Omental fat pad (tissue), 4 donors: ENCODE measurements at places on chromosomes 13 and 19.

- no peak for DNase-seq
Observed at GRCh38 chr13:43763143-43763759, 23.5 kb downstream of the ENOX1 start.

- no peak for DNase-seq
Observed at GRCh38 chr13:53642306-53642705, 613.7 kb downstream of the OLFM4 start.

DNA sequence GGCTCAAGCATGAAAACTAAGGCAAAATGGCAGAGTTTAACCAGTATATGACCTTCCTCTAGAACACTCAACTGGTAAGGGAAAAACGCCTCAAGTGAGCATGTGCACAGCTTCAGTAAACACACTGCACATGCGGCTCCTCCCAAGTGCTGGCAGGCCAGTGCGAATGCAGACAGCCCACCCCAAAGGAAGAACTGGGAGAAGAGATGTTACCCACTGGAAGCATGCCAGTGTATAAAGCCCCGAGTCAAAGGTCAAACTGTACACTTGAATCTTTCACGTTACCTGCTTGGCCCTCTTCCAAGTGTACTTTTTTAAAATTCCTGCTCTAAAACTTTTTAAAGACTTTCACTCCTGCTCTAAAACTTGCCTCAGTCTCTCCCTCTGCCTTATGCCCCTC lies 19.2 kb upstream of the RCBTB1 start:
- no peak for DNase-seq

DNA sequence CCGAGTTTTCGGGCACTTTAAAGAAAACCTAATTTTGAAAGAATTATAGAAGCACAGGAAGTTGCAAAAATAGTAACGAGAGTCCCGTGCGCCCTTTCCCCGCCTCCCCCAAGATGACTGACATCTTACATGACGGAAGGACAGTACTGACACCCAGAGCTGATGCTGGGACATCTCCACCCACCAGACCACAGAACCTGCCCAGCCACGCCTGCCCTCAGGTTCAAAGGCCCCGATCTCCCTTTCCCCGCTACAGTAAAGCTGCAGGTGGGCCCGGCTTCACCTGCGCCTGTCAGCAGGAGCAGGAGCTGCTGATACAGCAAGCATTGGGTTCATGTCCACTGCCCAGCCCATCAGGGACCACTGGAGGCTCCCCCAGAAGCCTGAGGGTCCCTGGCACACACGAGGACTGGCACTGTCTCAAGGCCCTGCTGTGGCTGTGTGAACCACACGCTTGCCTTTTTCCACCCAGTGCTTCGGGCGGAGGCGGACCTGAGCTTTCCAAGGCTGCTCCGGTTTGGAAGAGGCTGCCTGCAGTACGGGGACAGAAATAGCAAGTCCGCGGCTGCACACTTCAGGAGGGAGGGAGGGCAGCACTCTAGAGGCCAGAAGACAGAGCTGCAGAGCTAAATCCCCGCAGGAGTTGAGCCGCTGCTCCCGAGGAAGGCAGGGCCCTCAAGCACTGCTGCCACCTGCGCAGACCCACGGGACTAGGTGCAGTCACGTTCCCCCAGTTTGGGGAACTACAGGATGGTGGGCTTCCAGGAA lies 8.7 kb downstream of the MAP2K2 start:
- no peak for DNase-seq

DNA sequence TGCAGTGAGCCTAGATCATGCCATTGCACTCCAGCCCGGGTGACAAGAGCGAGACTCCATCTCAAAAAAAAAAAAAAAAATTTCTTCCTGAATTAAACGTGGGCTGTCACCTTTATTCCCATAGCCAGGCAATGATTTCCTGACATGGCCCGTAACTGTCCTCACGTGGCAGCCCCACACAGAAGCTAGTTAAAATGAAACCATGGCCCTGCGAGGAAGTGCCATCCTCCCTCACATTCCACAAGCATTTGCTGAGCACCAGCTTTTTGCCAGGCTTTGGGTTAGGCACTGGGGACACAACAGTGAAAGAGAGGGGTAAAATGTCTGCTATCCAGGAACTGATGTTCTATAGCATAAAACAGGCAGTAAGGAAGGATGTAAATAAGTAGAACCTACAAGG lies 13.2 kb upstream of the FBXO27 start:
- DNase-seq, result no peak

GRCh38 chr13:46192412-46192811 lies 10.4 kb upstream of the LCP1 start:
- no peak for DNase-seq

- no peak for DNase-seq
Observed at GRCh38 chr19:57841122-57841763, 8.4 kb upstream of the ZNF587 start.

GRCh38 chr13:46961719-46962118 lies 64.9 kb upstream of the HTR2A start:
- DNase-seq, result no peak

DNA sequence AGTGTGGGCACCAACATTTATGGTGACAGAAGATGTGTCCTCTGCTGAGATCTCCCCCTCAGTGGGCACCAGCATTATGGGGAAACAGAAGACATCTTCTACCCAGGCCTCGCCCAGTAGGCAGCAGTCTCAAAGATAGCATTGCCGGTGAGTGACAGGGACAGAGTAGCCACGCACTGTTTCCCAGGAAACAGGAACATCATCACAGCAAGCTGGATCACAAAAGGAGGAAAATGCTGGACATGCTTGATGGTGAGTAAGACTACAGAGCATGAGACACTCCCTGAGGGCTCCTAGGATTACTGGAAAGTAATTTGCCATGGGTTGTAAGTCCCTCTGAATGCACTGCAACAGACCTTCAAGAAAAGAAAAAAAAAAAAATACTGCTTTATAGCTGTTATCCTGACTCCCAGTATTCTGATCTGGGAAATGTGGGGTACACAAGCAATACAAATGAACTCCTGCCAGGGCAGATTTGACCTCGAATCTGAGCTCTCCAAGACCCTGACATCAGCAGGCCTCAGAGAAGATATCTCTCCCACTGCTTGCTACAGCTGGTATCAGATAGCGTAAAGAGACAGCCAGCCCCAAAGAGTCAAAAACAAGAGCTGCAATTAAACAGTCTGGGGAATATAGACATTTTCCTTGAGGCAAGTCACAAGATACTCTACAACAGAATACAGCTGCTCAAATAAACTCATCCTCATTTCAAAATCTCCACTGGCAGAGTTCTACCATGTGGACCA lies 180.4 kb downstream of the RBM26 start:
- no peak for DNase-seq

DNA sequence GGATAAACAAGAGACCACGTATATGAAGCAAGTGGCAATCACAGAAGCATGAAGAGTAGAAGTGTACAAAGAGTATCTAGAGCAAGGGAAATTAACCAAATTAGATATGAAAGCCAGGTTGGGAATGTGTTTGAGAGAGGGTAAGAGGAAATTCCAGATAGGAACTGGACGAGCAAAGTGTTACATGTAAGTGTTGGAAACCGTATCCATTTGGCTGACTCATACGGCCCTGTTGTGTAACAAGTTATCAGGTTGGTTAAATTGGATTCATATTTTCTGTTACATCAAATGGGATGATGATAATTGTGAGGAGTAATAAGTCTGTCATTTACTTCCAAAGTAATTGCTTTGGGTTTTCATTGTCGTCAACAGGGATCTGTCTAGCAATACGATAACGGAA lies 46.7 kb downstream of the RXFP2 start:
- no peak for DNase-seq

GRCh38 chr19:7382694-7383093 lies 34.0 kb downstream of the ARHGEF18 start:
- no peak for DNase-seq

DNA sequence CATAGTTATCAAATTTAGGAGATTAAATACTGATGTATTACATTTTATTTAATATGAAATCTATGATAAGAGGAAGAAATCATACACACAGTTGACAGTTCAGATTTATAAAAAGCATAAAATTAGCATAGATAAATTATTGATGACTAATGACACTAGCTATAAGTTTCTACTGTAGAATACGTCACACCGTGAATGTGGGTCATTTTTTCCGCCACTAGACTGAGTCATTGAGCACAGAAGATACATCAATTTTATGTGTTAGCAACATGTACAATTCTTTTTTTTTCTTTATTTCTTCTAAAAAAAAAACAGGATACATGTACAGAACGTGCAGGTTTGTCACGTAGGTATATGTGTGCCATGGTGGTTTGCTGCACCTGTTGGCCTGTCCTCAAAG lies 22.2 kb downstream of the AP2S1 start:
- DNase-seq, result no peak

DNA sequence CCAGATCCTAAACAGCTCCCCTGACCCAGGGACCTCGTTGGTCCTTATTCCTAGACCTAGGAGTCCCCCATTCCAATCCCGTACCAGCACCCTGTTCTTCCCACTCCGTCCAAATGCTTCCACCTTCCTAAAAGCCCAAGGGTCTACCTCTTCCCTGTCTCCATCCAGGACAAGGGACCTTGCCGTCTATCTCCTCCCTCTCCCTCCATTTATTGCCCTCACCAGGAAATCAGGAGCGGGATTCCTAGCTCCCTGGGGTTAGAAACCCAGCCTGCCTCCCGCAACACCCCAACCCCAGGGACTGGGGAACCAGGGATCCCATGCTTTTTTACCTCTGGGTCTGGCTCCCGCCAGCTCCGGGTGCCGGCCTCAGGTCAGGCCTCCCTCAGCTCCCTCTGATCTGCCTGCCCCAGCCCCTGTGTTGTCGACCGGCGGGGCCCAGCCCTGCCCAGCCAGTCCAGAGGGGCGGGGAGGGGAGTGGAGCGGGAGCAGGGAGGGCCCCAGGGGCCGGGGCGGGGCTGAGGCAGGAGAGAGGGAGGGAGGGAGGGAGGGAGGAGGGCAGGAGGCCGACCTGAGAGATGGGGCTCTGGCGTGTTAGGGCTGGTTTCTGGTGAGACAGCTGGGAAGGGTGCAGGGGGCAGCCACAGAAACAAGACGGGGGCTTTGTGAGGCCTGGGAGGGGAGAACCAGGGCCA lies at the start of gene B3GNT8:
Gene B3GNT8, minus strand, starts transcription at position 423 of the 695 bp plus-strand sequence. CDS start 596 bp downstream, outside the sequence.
- DNase-seq, result no peak

- DNase-seq, result no peak
Observed at GRCh38 chr13:99339230-99339721, 32.1 kb upstream of the GPR183 start.

GRCh38 chr13:45341799-45342500 lies 967 bp upstream of the TPT1 start:
- no peak for DNase-seq

DNA sequence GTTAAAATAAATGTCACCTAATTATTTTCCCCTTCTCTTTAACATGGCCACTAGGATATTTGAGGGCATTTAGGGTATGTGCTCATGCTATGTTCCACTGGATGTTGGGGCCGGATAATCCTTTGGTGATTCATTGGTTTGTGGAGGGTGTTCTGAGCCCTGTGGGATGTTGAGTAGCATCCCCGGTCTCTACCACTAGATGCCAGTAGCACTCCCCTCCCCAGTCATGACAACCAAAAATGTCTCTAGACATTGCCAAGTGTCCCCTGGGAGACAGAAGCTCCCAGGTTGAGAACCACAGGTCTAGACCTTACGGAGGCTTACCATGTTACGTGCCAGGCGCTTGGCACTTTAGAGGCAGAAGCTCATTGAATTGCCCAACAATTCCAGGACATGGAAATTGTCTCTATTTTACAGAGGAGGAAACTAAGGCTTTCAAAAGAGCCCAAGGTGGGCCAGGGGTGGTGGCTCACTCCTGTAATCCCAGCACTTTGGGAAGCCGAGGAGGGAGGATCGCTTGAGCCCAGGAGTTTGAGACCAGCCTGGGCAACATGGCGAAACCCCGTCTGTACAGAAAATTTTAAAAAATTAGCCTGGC lies 14.1 kb downstream of the SHANK1 start:
- DNase-seq, result no peak

- no peak for DNase-seq
Observed at GRCh38 chr13:23743278-23744076, 145.7 kb downstream of the MIPEP start.

GRCh38 chr19:7488736-7489353 lies at the start of gene PEX11G:
TSS of gene PEX11G (minus strand) at chr19:7489035. CDS start at chr19:7489010, 25 bp downstream.
- DNase-seq, result peak; percentile 87

DNA sequence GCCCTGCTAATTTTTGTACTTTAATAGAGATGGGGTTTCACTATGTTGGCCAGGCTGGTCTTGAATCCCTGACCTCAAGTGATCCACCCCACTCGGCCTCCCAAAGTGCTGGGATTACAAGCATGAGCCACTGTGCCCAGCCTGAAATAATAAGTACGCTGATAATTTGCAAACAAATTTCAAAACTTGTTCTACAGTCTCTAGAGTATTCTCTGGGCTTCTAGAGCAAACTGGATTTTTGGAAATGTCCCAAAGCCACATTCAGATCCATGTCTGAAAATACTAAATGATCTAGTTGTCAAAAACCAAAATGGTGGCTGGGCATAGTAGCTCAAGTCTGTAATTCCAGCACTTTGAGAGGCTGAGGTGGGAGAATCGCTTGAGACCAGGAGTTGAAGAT lies 39.9 kb upstream of the PSPC1 start:
- DNase-seq, result no peak

DNA sequence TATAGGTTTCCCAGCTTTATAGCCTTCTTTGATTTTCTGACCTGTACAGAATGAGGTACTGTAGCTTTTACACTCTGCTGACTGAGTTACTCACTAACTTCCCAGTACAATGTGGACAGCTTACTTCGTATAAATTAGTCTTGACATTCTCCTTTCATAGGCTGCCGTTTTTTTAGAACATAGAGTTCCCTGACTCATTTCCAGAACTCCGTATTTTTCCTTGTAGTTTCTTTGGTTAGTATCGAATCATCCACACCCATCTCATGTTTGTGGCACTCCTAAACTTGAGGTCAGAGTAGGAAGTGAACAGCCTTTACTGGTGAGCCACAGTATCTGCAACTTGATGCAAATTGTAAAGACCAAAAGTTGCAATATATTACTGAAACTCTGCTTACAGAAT lies 303.9 kb downstream of the SLITRK5 start:
- no peak for DNase-seq

DNA sequence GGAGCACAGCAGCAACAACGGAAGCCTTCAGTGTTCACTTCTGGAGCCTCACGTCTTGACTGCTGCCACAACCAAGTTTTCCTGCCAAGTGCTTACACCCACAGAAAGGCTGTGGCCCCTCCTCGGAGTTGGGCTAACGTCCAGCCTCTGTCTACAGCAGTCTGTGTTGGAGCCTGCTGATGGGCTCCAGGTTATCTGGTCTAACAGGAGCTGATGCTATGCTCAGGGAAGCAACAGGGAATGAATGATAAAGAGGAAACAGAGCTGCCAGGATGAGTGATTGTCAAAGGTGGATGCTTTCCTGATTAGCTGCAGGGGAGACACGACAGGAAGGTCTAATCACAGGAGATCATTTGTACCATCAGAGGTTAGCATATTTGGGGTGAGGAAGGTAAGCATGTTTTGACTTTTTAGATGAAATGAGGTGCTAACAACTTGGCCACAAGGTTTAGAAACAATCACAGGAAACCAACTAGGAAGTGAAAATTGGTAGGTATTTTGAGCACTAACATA lies 53.8 kb upstream of the RCBTB2 start:
- DNase-seq, result no peak

- DNase-seq, result no peak
Observed at GRCh38 chr13:71483733-71484132, 383.3 kb downstream of the DACH1 start.

DNA sequence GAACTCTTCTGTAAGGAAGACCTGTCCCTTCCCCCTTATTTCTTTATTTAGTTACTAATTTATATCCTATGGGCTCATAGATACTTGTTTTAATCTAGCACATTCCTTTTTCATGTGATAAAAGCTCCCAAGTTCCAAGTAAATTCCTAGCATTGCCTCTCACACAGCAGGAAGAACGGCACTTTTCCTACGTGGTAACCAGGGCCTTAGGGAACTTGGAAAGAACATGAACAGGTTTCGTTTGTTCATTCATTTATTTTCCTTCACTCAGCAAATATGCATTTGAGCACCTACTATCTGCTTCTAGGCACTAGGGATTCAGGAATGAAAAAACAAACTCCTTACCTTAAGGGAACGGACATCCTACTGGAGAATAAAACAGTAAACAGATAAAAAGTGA lies 125.1 kb downstream of the SIPA1L3 start:
- no peak for DNase-seq
